Omental fat pad (tissue), 4 donors: ENCODE measurements at places on chromosomes 1 and 21. TPM values are rescaled to one million over a fixed set of nuclear protein-coding genes. Genes with fewer than 3 reads are reported as not detected.

WDR4 gene
- 28.3 TPM for total RNA-seq

- no peak for DNase-seq
Observed at GRCh38 chr1:58059789-58060188, 486.7 kb downstream of the OMA1 start.

GADD45A gene
- total RNA-seq: 32.1 TPM

DNA sequence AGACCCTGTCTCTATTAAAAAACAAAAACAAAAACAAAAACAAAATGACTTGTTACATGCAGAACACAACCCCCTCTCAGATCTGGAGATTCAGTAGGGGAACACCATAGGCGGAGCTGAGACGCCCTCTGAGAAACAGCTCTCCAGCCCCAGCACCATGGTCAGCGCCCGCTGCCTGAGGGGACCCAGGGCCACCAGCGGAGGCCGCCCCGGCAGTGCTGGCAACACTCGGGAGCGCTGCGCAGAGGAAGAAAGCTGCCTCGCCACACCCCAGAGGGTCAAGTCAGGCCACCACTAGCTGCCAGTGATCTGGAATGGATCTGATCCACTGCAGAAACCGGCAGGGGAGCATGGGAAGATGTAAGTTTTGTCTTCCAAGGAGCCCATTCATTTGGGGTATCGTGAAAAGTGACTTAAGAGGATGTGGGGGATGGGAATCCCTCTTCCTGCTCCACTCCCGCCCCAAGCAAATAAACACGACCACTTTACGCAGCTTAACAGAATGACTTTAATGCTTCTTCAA, 3.1 kb downstream of the ACTA1 start:
- DNase-seq: no peak

GRCh38 chr1:227315629-227316346, 2.5 kb downstream of the CDC42BPA start:
- DNase-seq: no peak

DNA sequence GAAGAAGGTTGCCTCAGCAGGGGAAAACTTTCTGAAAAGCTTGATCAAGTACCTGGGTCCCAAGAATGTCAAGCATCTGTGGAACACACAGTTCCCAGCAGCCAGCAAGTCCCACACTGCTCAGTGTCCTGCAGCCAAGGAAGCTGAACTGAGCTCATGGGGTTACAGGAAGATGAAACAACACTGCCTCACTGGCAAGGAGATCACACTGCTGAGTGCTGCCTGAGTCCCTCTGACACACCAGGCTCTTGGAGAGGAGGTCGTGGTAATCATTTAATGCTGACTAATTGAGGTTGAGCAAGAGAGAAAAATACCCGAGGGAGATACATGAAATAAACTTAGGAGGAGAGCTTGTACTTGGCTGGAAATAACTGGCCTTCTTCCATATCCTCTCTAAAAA, 75.2 kb downstream of the MPZL1 start:
- peak; percentile 49 for DNase-seq

- no peak for DNase-seq
Observed at GRCh38 chr1:238489006-238489405, 598.3 kb upstream of the ZP4 start.

OR2T29 gene
- not detected for total RNA-seq

GRCh38 chr1:13628711-13629110, 45.1 kb downstream of the PDPN start:
- DNase-seq: no peak

DNA sequence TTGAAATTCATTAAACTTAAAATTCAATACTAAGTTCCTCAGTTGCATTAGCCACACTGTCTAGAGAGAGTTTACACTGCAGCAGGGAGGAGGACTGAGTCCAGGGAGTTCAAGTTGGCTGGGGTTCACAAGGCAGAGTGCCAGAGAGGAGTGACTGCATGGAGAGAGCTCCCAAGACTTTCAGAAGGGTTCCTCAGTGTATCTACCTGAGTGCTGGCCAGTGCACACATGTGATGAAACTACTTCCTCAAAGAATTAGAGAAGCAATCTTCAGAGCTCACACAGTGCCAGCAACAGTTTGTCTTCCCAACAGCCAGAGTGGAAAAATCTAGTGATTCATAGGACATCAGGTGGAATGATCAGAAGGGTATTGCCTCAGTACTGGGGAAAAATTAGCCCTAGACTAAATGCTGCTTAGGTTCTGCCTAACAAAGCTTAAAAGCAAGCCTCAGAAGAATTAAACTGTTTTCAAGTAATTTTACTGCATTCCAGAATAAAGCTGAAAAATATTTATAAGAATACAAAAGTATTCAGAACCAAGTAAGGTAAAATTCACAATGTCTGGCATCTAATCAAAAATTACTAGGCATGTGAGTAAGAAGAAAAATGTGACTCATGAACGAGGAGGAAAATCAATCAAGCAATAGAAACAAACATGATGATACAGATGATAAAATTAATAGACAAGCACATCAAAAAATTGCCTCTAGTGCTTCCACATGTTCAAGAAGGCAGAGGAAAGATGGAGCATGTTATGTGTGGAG, 10.4 kb upstream of the WNT3A start:
- DNase-seq: no peak

DNA sequence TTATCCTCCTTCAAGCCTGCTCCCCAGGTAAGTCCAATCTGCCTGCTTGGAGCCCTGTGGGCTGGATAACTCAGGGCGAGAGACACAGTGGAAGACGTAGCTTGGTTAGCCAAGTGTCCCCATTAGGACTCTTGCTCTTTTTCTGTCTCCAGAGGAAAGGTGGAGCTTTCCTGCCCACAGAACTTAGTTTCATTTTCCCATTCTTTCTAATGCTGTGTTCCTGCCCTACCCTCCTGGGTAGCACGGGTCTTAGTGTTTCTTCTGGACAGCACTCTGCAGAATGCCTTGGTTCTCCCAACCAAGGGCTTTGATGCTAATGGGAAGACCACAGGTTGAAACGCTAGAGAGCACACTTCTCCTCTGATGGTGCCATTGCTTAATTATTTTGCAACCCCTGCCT, 92.5 kb upstream of the LRRC8D start:
- DNase-seq: no peak
